PC-3 (cell line): ENCODE measurements at places on chromosomes 7 and 10. TPM values are rescaled to one million over a fixed set of nuclear protein-coding genes. Genes with fewer than 3 reads are reported as not detected.

PTN gene
- total RNA-seq: 0.07 and 0.46 TPM in 2 replicates

ADCY1 gene
- total RNA-seq: 3.1 and 3.4 TPM in 2 replicates

SEC31B gene
- 1.5 and 1.6 TPM in 2 replicates for total RNA-seq

ANK3 gene
- total RNA-seq: 29.5 and 33.6 TPM in 2 replicates

CACNB2 gene
- 0.07 TPM in 1 of 2 replicates, not detected in the other for total RNA-seq

DNA sequence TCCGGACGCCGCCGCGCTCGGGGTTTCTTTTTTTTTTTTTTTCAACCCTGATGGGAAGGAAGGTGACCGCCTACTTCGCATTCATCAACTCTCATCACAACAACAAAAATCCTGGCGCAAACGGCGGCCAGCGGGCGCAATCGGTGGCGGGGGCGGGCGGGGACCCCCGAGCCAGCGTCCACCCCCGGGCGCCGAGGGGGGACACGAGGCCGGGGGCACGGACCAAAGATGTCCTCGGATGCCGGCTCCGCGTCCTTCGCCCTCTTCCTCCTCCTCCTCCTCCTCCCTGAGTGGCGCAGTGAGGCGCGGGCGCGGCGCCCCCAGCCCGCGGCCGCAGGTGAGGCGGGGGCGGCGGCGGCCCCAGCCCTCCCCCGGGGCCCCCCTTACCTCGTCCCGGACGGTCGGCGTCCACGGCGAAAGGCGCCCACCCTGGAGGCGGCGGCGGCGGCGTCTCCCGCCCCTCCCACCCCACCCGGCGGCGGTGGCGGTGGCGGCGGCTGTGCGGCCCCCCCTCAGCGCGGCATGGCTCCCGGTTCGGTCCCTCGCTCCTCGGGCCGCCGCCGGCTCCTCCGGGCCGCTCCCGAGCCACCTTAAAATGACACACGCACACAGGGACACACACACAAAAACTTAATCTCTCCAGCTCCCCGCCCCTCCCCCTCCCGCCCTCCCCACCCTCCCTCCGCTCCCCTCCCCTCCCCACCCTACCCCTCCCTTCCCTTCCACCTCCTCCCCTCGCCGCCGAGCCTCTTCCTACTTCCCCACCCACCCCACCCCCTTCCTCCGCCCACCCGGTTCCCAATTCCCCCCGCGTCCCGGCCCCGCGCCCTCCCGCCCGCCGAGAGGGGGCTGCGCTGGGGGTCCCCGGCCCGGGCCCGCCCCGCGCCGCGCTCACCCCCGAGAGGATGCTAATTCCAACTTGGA is at the start of gene CTBP2:
Gene CTBP2 (minus strand): TSS at position 632 of the 924 bp plus-strand sequence.
- no peaks in the 10 kb centered on the region for H3K27me3 ChIP-seq
- peaks cover 34% of the 10 kb centered on the region for H3K4me1 ChIP-seq
- no peaks in the 10 kb centered on the region for H3K36me3 ChIP-seq
- DNase-seq: peak; percentile 42
- peak within 1 kb of the TSS; percentile 89 for H3K27ac ChIP-seq
- peak within 1 kb of the TSS; percentile 83 for H3K4me3 ChIP-seq

GRCh38 chr10:59265141-59265540 is 88.7 kb downstream of the PHYHIPL start:
- H3K36me3 ChIP-seq: no peaks in the 10 kb centered on the region
- no peak overlapping the region for H3K27ac ChIP-seq
- no peaks in the 10 kb centered on the region for H3K4me1 ChIP-seq
- DNase-seq: no peak
- H3K27me3 ChIP-seq: peaks cover 44% of the 10 kb centered on the region

GRCh38 chr10:109912335-109913281 is 10.7 kb downstream of the XPNPEP1 start:
- H3K27me3 ChIP-seq: no peaks in the 10 kb centered on the region
- peaks cover 14% of the 10 kb centered on the region for H3K36me3 ChIP-seq
- H3K4me1 ChIP-seq: peaks cover 43% of the 10 kb centered on the region
- peak overlapping the region; percentile 53 for H3K27ac ChIP-seq

DNA sequence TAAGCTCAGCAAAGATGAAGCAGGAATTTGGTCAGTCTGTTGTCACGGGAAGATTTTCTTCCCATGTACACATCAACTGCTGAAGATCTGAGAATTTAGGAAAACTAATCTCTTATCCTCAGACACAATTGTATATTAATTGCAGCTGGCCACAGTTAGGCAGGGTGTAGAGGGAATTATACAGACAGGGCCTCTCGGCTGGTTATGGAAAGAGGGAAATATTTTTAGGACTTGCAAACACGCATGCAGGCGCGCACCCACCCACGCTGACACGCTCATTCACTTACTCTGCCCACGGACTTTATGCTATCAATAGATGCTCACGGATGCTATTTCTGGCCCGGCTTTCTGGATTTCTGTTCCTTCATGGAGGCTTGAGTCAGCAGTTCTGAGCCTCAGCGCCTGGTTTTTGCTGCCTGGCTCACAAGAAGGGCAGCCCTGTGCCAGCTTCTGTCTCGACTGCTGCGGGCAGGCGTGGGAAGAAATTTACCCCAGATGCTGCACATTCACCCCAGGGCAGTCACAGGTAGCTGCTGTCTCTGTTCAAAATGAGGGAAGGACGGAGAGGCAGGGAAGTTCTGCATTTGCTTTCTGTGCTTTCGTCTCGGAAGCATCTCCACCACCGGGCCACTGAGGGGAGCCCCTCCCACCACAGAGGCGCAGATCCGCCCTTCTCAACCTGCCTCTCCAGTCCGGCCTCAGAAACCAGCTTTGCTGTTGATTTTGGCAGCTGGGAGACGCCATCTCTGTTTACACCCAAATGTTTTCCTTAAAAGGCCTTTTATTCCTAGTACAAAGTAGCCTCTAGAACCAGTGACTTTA is 116.3 kb upstream of the BTBD16 start:
- H3K27me3 ChIP-seq: no peaks in the 10 kb centered on the region
- no peak for DNase-seq
- H3K36me3 ChIP-seq: no peaks in the 10 kb centered on the region
- H3K4me3 ChIP-seq: no peak overlapping the region

- DNase-seq: no peak
- H3K4me3 ChIP-seq: no peak overlapping the region
- H3K4me1 ChIP-seq: no peaks in the 10 kb centered on the region
- no peaks in the 10 kb centered on the region for H3K36me3 ChIP-seq
- H3K27me3 ChIP-seq: no peaks in the 10 kb centered on the region
Measured at GRCh38 chr10:82558014-82558607, 683.1 kb downstream of the NRG3 start.

GRCh38 chr10:69472544-69472943 is 21.3 kb downstream of the TSPAN15 start:
- no peak for DNase-seq
- peaks cover 47% of the 10 kb centered on the region for H3K4me1 ChIP-seq
- peaks cover 19% of the 10 kb centered on the region for H3K36me3 ChIP-seq
- no peaks in the 10 kb centered on the region for H3K27me3 ChIP-seq

DNA sequence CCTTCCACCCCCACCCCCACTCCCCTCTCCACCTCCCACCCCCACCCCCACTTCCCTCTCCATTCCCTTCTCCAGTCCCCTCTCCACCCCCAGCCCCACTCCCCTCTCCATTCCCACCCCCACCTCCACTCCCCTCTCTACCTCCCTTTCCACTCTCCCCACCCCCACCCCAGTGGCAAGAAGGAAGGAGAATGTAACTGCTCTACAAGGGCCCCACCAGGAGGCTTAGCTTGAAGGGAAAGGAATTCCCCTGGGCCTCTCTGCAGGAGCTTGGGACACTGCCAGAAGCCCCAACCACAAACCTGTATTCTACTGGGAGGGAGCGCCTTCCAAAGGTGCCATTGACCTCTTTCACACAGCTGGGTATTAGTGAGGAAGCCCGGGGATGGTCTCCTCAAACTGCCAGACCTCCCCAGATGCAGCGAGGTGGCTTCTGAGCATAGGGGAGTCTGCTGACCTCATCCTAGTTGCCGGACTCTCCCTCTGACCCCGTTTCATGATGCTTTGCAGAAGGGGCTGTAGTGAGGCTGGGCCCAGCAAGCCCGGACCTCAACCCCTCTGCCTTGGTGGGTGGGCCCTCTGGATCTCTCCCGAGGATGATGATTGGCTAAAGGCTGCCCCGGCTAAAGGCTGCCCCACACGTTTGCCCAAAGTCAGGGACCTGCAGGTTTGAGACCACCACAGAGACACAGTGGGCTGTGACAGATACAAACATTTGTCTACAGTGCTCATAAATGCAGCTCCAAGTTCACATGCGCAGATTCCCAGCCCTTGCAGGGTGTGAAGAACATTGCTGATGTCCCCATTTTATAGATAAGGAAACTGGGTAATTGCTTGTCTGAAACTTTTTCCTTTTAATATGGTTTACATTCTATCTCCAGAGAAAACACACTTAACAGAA is 2.9 kb downstream of the DEPP1 start:
- peak; percentile 75 for DNase-seq
- peaks cover 55% of the 10 kb centered on the region for H3K4me1 ChIP-seq
- no peak overlapping the region for H3K4me3 ChIP-seq
- no peaks in the 10 kb centered on the region for H3K36me3 ChIP-seq
- no peak overlapping the region for H3K27ac ChIP-seq
- no peaks in the 10 kb centered on the region for H3K27me3 ChIP-seq

GRCh38 chr10:123442901-123443300 is 223.3 kb upstream of the GPR26 start:
- peaks cover 54% of the 10 kb centered on the region for H3K27me3 ChIP-seq
- no peak for DNase-seq
- no peak overlapping the region for H3K27ac ChIP-seq
- H3K4me1 ChIP-seq: no peaks in the 10 kb centered on the region
- no peak overlapping the region for H3K4me3 ChIP-seq
- H3K36me3 ChIP-seq: no peaks in the 10 kb centered on the region

- no peaks in the 10 kb centered on the region for H3K4me1 ChIP-seq
- no peaks in the 10 kb centered on the region for H3K27me3 ChIP-seq
- no peak for DNase-seq
Measured at GRCh38 chr10:4202938-4203337, 417.9 kb upstream of the KLF6 start.

DNA sequence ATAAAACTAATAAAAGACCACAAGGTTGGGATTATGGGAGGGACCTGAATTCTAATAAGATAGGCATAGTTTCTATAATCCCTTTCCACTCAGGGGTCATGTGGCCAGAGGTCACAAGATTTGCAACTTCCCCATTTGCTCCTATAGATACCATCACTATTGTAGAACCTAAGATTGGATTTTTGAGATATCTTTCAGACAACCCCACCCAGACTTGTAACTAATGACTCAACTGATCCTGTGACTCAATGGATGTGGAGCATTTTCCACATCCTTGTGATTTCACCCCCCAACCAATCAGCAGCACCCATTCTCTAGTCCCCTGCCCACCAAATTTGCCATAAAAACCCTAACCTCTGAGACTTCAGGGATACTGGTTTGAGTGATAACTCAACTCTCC is 51.9 kb upstream of the PIK3AP1 start:
- H3K36me3 ChIP-seq: no peaks in the 10 kb centered on the region
- H3K27ac ChIP-seq: no peak overlapping the region
- H3K27me3 ChIP-seq: no peaks in the 10 kb centered on the region
- H3K4me1 ChIP-seq: no peaks in the 10 kb centered on the region
- no peak overlapping the region for H3K4me3 ChIP-seq

- no peaks in the 10 kb centered on the region for H3K36me3 ChIP-seq
- no peak overlapping the region for H3K27ac ChIP-seq
- DNase-seq: no peak
- no peak overlapping the region for H3K4me3 ChIP-seq
- H3K4me1 ChIP-seq: no peaks in the 10 kb centered on the region
Measured at GRCh38 chr7:101536668-101537067, 92.4 kb downstream of the MYL10 start.

GRCh38 chr10:12412666-12413368 is 63.5 kb downstream of the CAMK1D start:
- no peak overlapping the region for H3K27ac ChIP-seq
- H3K36me3 ChIP-seq: no peaks in the 10 kb centered on the region
- no peaks in the 10 kb centered on the region for H3K27me3 ChIP-seq

DNA sequence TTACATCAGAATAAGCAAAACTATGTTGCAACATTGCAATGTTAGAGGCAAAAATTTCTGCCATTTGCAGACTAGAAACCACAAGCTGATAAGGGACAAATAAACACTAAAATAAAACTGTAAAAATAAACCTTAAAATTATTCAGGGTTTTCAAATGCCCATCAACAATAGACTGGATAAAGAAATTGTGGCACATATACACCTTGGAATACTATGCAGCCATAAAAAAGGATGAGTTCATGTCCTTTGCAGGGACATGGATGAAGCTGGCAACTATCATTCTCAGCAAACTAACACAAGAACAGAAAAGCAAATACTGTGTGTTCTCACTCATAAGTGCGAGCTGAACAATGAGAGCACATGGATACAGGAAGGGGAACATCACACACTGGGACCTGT is 385.0 kb downstream of the PHF14 start:
- H3K4me3 ChIP-seq: no peak overlapping the region
- H3K27ac ChIP-seq: no peak overlapping the region
- no peaks in the 10 kb centered on the region for H3K4me1 ChIP-seq
- no peaks in the 10 kb centered on the region for H3K36me3 ChIP-seq
- DNase-seq: no peak
- H3K27me3 ChIP-seq: no peaks in the 10 kb centered on the region

GRCh38 chr10:97791824-97792721 is 20.3 kb upstream of the SFRP5 start:
- H3K27me3 ChIP-seq: no peaks in the 10 kb centered on the region
- H3K27ac ChIP-seq: no peak overlapping the region
- DNase-seq: peak; percentile 74
- no peaks in the 10 kb centered on the region for H3K4me1 ChIP-seq
- no peaks in the 10 kb centered on the region for H3K36me3 ChIP-seq

- peak overlapping the region; percentile 42 for H3K27ac ChIP-seq
- H3K36me3 ChIP-seq: no peaks in the 10 kb centered on the region
- H3K4me3 ChIP-seq: peak overlapping the region; percentile 41; the same call in 1 of the 2 replicates
- peak; percentile 70 for DNase-seq
- peaks cover 30% of the 10 kb centered on the region for H3K4me1 ChIP-seq
Measured at GRCh38 chr7:147279514-147279913, 1162.9 kb downstream of the CNTNAP2 start.

GRCh38 chr7:4612939-4613841 is 68.9 kb upstream of the FOXK1 start:
- H3K36me3 ChIP-seq: no peaks in the 10 kb centered on the region
- H3K4me3 ChIP-seq: no peak overlapping the region
- H3K4me1 ChIP-seq: 0 out of 2 replicates have a peak, but pooled peaks cover 3% of the 10 kb centered on the region
- H3K27ac ChIP-seq: no peak overlapping the region
- no peaks in the 10 kb centered on the region for H3K27me3 ChIP-seq
